Activated CD8-positive, alpha-beta memory T cell treated with anti-CD3 and anti-CD28 coated beads for 4 hours (primary cell): ENCODE measurements at places on chromosomes 2 and 18.

DNA sequence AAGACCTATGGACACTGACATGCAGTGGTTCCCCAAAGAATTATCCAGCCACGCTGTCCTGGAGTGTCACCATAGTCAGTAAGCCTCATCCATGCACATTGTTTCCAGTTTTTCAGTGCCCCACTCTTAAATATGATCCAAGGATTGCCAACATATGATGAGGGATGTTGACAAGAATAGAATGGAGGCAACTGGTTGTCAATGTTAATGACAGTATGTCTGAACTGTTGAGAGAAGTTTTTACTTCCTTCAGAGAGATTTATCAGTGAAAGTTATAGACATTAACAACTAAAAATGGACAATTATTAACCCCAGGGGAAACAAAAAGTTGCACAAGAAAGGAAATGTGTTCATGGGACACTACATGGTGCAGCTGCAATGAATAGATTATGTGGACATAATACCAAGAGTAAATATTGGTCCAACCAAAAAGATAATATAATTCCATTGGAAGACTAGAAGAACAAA is 69.9 kb downstream of the CYP26B1 start:
- no peak for DNase-seq

DNA sequence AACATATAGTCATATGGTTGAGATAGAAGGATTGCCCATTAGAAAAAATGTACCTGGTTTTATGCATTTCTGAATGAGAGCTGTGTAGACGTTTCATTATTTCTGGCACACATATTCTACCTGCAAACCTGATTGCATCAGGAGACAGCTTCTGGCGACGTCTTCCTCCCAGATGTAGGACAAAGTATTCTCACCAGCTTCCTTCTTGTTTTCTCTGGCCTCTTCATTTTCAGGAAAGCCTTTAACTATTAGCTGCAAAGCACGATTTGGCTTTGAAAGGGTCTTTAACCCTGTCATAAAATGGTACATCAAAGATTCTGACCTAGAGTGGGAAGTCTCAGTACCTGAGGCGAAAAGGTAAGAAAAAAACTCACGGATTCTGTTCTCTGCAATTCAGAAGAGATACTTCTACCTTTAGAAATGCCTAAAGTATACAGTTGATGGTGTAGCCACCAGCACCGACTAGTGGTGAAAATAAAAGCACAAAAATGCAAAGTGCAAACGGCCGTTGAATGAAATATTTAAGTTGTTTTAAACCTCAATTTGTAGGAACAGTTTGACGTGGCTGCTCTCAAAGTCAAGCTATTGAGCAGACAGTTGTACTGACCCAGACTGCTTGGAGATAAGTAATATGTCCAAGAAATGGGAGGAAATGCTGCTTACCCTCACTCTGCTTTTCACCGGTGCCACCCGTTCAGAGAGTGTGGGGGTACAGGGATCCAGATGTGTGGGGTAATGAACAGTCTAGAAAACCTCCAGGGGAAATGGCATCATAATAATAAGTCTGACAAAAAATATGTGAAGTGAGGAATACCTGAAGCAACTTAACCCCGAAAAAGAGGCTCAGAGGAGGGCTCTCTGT is 20.2 kb downstream of the IL18RAP start:
- peak; percentile 26 for DNase-seq

GRCh38 chr2:173990245-173990644 is 25.1 kb upstream of the SP3 start:
- DNase-seq = no peak

- no peak for DNase-seq
These were observed 33.3 kb downstream of the NDUFA10 start for GRCh38 chr2:239991689-239992314.

DNA sequence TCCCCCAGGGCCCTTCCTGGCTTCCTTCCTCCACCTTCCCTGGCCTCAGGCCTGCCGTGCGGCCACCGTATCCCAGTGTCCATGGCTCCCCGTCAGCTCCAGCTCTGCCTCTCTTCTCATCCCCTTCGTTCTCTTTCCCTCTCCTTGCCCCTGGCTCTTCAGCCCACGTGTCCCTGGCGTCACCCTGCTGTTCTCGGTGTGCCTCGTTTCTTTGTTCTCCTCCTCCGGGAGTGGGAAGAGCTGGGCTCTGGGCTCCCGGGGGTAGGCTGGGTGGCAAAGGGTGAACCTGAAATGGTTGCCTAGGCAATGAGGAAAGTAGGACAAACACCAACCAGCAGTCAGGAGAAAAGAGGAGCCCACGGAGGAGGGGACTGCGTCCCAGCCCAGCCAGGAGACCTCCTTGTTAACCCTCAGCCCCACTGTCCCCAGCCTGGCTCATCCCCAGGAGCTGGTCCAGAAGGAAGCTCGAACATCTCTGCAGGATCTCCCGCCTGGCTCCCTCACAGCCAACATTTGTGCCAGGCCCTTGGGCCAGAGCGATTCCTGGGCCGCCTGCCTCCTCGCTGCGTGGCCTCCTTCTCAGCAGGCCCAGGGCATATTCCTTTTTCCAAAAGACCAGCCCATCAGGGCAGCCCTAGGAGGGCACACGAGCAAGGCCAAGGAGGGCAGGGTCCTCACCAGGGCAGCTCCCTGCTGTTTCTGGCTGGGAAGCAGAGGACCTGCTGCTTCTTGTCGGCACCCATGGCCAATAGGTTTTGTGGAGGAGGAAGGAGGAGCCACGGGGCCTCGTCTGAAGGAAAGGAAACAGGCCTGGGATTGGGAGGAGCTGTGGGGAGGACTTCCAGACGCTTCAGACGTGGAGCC is 30.9 kb upstream of the DNMT3A start:
- no peak for DNase-seq

GRCh38 chr2:240462073-240462706 is 26.7 kb downstream of the GPC1 start:
- DNase-seq = no peak

DNA sequence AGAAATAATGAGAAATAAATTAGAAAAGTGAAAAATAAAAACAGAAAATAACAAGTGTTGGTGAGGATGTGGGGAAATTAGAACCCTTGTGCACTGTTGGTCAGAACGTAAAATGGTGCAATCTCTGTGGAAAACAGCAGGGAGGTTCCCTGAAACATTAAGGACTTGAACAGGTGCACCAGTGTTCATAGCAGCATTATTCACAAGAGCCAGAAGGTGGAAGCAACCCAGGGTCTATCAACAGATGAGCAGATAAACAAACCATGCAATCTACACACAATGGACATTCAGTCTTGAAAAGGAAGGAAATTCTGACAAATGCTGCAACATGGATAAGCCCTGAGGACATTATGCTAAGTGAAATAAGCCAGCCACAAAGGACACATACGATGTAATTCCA is 58.2 kb upstream of the TFCP2L1 start:
- no peak for DNase-seq

- DNase-seq = no peak
These were observed 11.1 kb downstream of the LIMS2 start for GRCh38 chr2:127664065-127664894.

DNA sequence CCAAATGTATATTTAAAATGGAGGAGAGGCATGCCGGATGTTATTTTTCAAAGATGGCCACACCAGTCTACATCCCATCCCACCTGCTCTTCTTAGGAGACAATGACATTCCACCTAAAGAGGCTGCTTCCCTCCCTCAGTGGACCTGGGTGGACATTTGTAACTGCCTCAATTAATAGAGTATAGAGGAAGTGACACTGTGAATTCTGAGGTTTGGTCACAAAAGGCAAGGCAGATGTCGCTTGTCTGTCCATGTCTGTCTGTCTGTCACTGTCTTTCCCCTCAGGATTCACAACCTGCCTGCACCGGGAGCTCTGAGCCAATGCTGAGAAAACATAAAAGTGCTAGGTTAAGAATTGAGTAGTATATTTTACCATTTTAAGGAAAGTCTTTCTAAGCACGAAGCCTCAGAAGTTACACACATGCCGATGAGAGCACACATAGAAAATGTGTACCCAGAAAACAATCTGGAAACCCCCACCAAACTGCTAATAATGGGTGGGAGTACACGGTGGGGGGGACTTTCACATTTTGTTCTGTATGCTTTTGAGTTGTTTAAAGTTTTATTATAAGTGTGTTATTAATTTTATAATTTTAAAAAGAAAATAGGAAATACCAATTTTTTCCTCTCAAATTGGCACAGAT is 21.0 kb downstream of the MIB1 start:
- no peak for DNase-seq

- no peak for DNase-seq
These were observed 170.6 kb downstream of the SLC8A1 start for GRCh38 chr2:40281021-40281940.

DNA sequence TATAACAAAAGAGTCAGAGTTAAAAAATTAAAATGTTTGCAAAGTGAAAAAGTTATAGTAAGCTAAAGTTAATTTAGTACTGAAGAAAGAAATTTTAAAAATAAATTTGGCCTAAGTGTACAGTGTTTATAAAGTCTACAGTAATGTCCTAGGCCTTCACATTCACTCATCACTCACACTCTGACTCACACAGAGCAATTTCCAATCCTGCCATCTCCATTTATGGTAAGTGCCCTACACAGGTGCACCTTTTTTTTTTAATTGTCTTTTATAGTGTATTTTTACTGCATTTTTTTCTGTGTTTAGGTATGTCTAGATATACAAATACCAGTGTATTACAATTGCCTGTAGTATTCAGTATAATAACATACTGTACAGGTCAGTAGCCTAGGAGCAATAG is 562.9 kb downstream of the PIK3C3 start:
- DNase-seq = no peak

GRCh38 chr2:8628866-8629209 is 53.0 kb upstream of the ID2 start:
- no peak for DNase-seq
